Nucleus accumbens (tissue), 56 donors: ENCODE measurements at places on chromosomes 12 and 14.

DNA sequence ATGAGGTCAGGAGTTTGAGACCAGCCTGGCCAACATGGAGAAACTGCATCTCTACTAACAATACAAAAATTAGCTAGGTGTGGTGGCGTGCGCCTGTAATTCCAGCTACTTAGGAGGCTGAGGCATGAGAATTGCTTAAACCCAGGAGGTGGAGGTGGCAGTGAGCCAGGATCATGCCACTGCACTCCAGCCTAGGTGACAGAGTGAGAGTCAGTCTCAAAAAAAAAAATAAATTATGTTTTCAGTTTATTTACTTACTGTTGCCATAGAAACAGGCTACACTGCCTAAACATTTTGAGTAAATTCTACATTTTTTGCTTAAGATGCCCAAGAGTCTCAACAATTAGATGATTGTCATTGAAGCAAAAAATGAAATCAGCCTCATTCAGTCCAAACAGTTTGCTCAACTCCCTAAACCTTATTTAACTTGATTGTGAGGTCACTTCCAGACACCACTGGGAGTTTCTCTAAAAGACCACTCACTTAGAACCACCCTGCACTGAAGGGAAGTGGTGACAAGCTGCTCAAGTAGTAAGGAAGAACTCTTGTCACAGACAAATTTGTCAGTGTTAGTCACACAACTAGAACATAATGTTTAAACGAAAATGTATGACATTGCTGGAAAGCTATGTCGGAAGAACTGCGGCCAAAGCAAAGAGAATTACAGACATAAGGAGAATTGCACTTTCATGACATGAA is 9.8 kb upstream of the GNPNAT1 start:
- no peak for DNase-seq

DNA sequence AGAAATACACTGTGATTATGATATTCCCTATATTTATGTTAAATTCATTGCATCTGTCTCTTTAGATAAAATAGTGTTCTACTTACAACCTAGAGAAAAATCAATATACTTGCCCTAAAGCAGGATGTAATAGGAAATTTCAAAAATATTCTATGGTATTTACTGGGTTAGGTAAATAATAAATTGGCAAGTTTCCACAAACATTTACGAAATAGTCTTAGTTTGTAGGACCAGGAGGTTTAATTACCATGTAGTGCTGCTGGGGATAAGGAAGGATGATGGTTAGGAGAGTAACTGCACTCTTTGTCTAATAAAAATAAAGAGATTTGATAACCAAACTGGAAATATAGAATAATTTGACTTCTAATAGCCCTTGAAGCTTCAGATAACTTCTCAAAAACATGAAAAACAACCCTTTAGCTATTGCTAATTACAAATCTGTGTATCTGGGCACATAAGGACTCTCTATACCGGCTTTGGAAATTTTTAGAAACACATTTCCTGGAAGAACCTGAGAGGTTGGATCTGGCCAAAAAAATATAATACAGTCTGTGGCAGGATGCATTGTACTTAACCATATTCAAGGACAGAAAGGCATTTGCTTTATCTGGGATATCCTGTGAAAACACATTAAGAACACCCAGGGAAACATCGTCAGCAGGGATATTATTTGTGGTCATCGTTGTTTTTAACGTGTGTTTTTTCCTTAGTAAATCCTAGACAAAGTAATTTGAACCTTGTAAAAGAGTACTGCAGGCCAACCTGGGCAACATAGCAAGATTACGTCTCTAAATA is 36.7 kb upstream of the TMCC3 start:
- DNase-seq, result no peak

DNA sequence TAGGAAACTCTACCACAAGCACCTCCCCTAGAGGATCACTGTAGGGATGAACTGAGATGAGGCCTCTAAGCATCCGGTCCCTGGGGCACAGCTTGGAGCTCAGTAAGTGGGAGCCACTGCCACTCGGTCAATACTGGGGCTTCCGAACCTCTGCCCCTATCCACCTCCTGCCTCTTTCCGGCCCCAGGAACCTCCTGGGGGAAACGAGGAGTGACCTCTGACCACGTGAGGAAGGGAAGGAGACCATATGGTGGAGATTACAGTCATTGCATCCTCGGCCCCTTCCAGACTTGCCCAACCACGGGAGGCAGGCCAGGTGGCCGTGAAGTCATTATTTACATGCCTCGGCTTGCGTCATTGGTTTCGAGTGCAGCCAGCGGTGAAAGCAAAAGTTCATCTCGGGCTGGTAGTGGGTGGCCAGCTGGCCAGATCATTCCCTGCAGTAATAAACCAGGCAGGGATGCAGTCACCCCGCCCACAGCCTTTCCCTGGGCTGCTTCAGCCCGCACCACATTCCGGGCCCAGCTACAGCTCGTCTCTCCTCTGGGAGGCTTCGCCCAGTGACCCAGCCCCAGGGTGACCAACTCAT is 65.4 kb downstream of the C14orf132 start:
- DNase-seq, result no peak

GRCh38 chr12:121934309-121934664 is 15.9 kb downstream of the CFAP251 start:
- no peak for DNase-seq

DNA sequence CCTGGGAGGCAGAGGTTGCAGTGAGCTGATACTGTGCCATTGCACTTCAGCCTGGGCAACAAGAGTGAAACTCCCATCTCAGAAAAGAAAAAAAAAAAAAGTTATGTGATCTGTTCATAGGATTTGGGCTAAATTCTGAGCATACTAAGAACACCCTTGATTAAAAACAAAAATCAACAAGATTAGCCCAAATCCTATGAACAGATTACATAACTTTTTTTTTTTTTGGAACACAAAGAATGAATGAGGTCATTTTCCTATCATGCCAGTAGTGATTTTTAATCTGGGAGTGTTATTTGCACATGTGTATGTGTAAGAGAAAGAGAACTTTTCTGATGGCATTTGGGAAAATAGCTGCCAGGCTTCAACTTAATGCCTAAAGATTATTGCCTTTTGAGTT is 208.7 kb downstream of the ERC1 start:
- DNase-seq, result no peak

- no peak for DNase-seq
Observed at GRCh38 chr12:25245491-25245890, 5.2 kb downstream of the KRAS start.
